ENCODE measurements at places on chromosomes 16 and 17. TPM values are rescaled to one million over a fixed set of nuclear protein-coding genes. Genes with fewer than 3 reads are reported as not detected.
A peak's percentile ranks its signal among the peaks of the same experiment; 100 is the strongest.

DNA sequence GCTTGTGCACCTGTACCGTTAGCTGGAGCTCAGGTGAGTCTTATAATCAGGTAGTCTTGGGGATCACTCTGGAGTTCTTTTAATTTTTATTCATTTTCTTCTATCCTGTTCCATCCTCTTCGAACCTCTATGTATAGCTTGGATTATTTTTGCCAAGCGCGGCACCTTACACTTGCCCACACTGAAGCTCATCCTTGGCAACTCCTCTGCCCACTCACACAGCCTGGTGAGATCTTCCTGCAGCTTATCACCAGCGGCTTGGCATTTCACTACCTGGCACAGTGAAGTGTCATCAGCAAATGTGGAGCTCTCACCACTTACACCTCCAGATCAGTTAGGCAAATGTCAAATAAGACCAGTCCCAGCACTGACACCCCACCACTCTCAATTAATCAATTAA is 116.7 kb downstream of the CACNG3 start:
- no peak for DNase-seq
- H3K4me3 ChIP-seq: no peak overlapping the region
- no peaks in the 10 kb centered on the region for H3K4me1 ChIP-seq
- no peaks in the 10 kb centered on the region for H3K27me3 ChIP-seq

- peak overlapping the region; percentile 95 for H3K27ac ChIP-seq
- H3K36me3 ChIP-seq: peaks cover 24% of the 10 kb centered on the region
- peak overlapping the region; percentile 91 for H3K4me3 ChIP-seq
- peaks cover 68% of the 10 kb centered on the region for H3K27me3 ChIP-seq
- no peak for DNase-seq
Observed at GRCh38 chr16:86512301-86512859, 2.1 kb downstream of the FOXF1 start.

GRCh38 chr17:1568950-1569810 is 6.6 kb upstream of the PITPNA start:
- no peak overlapping the region for H3K27ac ChIP-seq
- no peak overlapping the region for H3K4me3 ChIP-seq
- H3K36me3 ChIP-seq: no peaks in the 10 kb centered on the region
- H3K27me3 ChIP-seq: no peaks in the 10 kb centered on the region
- no peak for DNase-seq
- H3K4me1 ChIP-seq: peaks cover 4% of the 10 kb centered on the region

- H3K27ac ChIP-seq: no peak overlapping the region
- no peaks in the 10 kb centered on the region for H3K36me3 ChIP-seq
- H3K27me3 ChIP-seq: no peaks in the 10 kb centered on the region
- no peak for DNase-seq
- H3K4me3 ChIP-seq: no peak overlapping the region
- H3K4me1 ChIP-seq: peaks cover 12% of the 10 kb centered on the region
Observed at GRCh38 chr17:55706808-55707773, 15.6 kb downstream of the TMEM100 start.

DNA sequence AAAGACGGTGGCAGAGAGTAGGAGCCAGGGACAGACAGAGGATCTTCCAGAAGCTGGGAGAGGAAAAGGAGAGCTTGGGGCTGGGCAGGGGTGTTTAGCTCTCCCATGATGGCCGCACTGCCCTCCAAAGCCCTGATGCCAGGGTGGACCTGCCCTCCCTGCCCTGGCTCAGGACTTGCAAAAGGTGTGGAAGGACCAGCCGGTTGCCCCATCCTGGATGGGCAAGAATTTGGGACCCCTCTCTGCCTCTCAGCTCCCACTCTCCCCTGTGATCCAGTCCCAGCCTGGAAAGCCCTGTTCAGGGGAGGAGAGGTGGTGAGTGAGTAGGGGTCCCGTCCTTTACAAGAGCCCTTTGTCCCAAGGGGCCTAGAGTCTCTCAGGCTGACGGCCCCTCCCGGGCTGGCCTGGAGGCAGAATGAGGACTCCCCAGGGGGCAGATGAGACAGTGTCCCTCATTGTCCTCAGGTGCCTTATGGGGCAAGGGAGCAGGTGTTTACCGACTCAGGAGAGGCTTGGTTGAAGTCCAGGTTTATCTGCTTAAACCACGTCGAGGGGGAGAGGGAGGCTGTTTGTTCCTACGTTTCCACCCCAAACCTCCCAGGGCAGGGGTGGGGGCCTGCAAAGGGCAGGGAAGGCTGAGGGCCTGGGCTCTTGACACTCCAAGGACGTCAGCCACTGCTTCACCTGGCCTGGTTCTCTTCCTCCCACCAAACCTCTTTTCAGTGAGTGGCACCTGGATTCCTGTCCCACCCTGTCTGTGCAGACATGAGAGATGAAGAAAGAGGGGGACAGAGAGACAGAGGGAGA is 19.3 kb upstream of the ITGA3 start:
- H3K27me3 ChIP-seq: no peaks in the 10 kb centered on the region
- H3K27ac ChIP-seq: peak overlapping the region; percentile 71
- H3K4me1 ChIP-seq: peaks cover 63% of the 10 kb centered on the region
- H3K36me3 ChIP-seq: no peaks in the 10 kb centered on the region
- H3K4me3 ChIP-seq: no peak overlapping the region

DNA sequence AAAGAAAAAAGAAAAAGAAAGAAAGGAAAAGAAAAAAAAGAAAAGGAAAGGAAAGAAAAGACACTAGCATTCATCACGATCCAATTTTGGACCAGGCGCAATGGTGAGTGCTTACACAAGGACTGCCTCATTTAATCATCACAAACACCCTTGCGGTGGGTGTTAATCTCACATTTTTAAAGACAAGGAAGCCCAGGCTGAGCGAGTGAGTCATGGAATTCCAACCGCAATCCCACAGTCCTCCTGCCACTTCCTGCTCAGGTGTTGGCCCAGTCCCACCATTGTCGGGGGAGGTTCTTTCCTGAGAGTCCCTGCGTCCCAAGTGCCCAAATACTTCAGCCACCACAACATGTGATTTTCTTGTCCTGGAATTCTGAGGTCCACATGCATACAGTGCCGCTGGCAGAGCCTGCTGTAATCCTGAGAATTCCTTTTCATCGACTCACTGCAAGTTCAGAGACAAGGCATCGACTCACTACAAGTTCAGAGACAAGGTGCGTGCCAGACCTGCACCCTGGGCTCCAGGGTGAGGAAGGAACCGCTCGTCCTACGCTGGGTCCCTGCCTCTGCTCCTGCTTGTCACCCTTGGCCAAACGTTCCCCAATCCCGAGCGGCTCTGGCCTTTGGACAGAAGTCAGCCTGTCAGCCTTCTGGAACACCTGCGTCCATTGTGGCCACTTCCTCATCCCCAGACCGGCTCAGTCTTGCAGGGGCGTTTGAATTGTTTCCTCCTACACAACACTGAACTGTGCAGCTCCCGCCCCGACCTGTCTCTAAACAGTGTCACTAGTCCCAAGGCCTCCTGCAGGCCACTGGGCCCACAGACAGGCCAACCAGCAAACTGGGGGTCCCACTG is 5.8 kb downstream of the ZG16B start:
- no peaks in the 10 kb centered on the region for H3K36me3 ChIP-seq
- no peak overlapping the region for H3K27ac ChIP-seq
- no peak for DNase-seq
- peaks cover 3% of the 10 kb centered on the region for H3K27me3 ChIP-seq

DNA sequence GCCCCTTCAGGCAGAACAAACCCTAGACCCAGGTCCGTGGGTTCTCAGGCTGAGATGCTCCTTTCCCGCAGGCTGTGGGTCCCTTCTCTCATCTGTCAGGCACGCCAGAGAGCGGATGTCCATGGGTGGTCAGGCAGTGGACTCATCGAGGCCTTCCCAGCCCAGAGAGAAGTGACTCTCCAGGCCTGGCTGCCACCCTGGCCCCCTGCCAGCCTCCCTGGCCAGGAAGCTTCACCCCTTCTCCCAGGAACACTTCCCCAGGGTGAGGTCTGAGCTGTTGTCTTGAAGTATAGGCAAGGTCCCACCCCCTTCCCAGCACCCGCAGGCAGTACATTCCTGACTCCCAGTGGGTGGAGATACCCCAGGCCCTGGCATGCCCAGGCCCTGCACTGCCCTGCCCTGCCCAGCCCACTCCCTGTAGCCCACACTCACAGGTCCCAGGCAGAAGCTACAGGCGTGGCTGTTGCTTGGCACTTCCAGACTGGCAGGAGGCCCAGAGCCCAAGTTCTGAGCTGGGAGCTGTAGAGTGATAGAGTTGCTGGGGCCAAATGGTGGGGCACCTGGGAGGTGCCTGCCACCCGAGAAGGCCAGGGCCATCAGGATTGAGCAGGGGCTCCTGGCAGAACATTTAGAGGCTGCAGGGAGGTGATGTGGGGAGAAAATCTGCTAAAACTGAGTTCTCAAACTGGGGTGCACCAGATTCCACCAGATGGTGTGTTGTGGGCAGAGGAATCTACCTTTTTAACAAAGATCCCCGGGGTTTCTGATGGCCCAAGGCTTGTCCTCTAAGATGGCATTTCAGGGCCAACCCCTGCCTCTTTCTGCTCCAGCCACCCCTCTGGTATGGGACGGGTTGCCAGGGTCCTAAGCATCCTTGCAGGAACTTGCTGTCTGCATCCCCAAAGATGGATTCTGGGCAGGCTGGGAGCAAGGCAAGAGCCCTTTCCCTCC is 6.7 kb downstream of the ITGA3 start:
- H3K36me3 ChIP-seq: peaks cover 8% of the 10 kb centered on the region
- peaks cover 84% of the 10 kb centered on the region for H3K4me1 ChIP-seq
- no peak for DNase-seq
- peak overlapping the region; percentile 93 for H3K27ac ChIP-seq
- no peaks in the 10 kb centered on the region for H3K27me3 ChIP-seq

CCDC92B gene
- total RNA-seq: not detected

LUC7L3 gene
- 32.5 TPM for total RNA-seq

EFCAB13 gene
- total RNA-seq: 5.4 TPM

BIRC5 gene
- total RNA-seq: 2.0 TPM

USP22 gene
- 97.2 TPM for total RNA-seq
